Omental fat pad (tissue), 4 donors: ENCODE measurements at places on chromosomes 3 and 15. TPM values are rescaled to one million over a fixed set of nuclear protein-coding genes. Genes with fewer than 3 reads are reported as not detected.

Gene KLHL40
- total RNA-seq: not detected

Gene DUOXA2
- not detected for total RNA-seq

GRCh38 chr3:159978353-159978752 lies 10.3 kb upstream of the IL12A start:
- DNase-seq: no peak

GRCh38 chr15:54097019-54097418 lies 118.8 kb downstream of the UNC13C start:
- DNase-seq: no peak

DNA sequence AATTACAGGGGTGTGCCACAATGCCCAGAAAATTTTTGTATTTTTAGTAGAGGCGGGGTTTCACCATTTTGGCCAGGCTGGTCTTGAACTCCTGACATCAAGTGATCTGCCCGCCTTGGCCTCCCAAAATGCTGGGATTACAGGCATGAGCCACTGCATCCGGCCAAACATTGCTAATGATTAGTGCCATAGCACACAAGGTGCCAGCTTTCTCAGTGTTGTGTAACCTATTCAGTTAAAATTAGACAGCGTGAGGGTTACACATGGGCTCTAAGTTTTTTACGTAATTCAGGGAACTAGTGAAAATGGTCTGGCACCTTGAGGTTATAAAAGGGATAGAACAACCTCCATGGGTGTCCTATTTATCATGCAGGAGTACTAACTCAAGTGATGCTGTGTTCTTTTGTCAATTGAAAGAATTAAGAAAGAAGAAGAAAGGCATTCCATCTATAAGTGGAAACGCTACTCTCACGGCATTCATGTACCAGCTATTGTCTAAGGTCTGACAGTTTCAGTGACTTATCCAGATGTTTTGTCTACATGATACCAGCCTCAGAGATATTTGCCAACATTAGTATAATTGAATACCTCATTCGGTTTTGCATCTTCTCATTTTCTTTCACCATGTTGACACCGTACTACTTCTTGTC lies 84.7 kb downstream of the EOMES start:
- DNase-seq: no peak

DNA sequence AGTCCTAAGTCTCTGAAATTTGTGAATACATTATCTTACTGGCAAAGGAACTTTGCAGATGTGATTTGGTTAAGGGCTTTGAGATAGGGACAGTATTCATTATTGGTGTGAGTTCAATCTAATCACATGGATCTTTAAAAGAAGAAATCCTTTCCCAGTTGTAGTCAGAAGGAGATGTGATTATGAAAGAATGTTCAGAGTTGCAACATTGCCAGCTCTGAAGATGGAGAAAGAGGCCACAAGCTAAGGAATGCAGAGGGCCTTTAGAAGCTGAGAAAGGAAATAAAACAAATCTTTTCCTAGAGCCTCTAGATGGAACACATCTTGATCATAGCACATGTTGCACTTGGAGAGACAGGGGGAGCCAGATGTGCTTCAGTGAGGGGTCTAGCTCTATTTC lies 27.7 kb upstream of the SIAH2 start:
- DNase-seq: no peak

DNA sequence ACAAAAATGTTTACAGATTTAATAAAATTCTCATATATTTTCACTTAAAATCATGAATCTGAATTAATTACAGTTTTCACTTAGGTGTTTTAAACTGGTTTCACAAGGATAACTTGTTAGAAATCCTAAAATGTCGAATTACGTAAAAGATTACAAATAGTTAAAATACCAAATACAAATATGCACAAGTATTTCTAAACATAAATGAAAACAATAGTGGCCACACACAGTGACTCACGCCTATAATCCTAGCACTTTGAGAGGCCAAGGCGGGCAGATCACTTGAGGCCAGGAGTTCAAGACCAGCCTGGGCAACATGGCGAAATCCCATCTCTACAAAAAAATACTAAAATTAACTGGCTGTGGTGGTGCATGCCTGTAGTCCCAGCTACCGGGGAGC lies 10.9 kb upstream of the TBL1XR1 start:
- no peak for DNase-seq

DNA sequence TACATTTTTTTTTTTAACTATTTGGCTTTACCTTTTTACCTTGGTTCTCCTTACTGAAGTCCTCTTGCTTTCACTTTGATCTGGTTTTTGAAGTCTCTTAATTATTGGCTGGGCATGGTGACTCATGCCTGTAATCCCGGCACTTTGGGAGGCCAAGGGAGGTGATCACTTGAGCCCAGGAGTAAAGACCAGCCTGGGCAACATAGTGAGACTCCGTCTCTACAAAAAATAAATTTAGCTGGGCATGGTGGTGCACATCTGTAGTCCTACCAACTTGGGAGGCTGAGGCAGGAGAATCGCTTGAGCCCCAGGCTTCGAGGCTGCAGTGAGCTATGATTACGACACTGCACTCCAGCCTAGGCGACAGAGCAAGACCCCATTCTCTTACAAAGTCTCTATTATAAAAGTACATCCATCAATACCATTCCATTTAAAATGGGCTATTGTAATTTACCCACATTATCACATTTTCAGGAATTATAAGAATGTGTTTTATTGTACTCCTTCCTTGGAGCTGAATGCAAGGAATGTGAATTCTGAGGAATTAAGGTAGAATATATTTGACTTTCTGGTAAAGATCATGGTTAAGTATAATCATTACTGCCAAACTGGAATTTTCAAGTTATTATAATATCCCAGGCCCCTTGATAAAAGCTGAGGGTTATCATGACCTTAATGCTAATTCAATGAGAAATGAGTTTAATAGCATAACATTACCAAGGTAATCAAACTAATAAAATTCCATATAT lies 49.0 kb downstream of the MSL2 start:
- DNase-seq: no peak

- DNase-seq: no peak
Measured at GRCh38 chr3:192331749-192332385, 395.5 kb downstream of the FGF12 start.

DNA sequence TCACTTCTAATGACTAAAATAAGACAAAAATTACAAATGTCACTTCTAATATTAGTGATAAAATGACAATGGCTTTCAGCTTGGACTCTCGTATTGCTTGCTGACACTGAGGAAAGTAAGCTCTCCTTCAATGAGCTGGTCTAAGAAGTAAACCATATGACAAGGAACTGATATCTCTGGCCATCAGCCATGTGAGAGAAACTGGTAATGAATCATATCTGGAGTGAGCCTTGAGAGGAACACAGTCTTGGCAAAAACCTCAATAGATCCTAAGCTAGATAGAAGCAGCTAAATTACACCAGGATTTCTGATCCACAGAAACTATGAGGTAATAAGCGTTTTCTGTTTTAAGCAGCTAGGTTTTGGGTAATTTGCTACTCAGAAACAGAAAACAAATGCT lies 1575.1 kb downstream of the OTOL1 start:
- DNase-seq: no peak

DNA sequence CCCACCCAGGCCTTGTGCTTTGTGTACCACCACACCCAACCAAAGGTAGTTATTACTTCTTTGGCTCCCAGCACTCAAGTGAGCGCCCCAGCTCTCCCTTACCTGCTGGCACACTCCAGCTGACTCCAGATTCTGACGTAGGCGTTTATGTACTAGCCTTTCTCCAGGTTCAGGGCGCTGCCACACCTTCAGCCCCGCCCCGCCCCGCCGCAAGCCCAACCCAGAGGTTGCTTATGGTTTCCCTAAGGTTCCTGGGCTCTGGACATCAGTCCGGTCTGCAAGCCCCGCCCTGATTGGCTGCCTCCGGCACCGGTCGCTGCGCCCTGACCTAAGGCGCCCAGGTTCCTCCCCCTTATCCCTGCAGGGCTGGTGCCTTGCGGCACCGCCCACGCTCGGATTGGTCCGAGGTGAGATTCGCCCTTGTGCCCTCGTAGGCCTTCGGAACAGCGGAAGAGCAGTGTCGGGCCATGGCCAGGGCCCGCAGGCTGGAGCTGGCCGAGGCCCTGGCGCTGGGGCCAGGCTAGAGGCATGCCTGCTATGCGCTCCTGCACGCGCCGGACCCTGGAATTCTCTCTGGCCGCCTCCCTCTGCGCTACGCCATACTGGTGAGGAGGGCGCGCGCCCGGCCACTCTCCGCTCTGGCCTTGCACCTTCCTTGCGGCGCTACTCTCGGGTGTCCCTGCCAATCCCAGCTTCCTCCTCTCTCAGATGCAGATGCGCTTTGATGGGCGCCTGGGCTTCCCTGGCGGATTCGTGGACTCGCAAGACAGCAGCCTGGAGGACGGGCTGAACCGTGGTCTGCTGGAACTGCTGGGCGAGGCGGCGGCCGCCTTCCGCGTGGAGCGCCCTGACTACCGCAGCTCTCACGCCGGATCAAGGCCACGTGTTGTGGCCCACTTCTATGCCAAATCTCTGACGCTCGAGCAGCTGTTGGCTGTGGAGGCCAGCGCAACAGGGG lies 19.8 kb upstream of the NUDT16 start:
- DNase-seq: peak; percentile 30

DNA sequence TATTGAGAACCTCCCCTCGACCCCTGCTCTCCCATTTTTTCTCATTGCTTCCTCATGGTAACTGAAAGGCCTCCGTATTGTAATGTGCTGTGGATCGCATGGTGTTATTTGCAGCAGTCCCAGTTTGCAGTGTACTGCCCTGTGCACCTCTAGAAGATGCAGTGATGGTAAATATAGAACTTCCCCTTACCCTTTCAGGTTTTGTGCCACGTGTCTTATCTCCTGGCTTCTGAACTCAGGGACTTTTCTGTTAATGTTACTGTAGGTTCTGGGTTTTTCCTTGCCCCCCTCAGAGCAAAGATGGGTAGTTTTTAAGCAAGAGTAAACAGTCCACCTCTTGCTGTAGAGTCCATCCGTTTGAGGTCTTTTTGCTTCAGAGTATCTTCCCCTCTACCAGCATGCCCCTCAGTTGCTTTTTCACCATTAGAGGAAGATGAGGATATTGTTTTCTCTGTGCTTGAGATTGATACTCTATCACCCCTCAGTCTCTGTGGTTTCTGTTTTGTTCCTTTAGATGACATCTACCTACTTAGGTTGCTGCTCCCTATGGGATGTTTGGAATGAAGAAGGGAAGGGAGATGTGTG lies 22.4 kb downstream of the CHD2 start:
- no peak for DNase-seq
